Activated T-helper 2 cell treated with anti-CD3 and anti-CD28 coated beads, Interferon-gamma antibody, Interleukin-2, Interleukin-4, amounts not matched to agents 10 μg/mL and 5 μg/mL and 100 μg/mL, durations not matched to agents 14 hours and 24 hours and 36 hours (primary cell): ENCODE measurements at places on chromosomes 1 and 21. TPM values are rescaled to one million over a fixed set of nuclear protein-coding genes. Genes with fewer than 3 reads are reported as not detected.
A peak's percentile ranks its signal among the peaks of the same experiment; 100 is the strongest.

GRCh38 chr1:180751921-180752320 lies 120.1 kb downstream of the XPR1 start:
- H3K36me3 ChIP-seq = no peaks in the 10 kb centered on the region
- H3K27me3 ChIP-seq = no peaks in the 10 kb centered on the region
- no peaks in the 10 kb centered on the region for H3K4me1 ChIP-seq
- no peak overlapping the region for H3K27ac ChIP-seq
- H3K4me3 ChIP-seq = no peak overlapping the region
- no peak for DNase-seq

- no peak for DNase-seq
- no peaks in the 10 kb centered on the region for H3K36me3 ChIP-seq
- no peak overlapping the region for H3K27ac ChIP-seq
- H3K4me1 ChIP-seq = no peaks in the 10 kb centered on the region
- H3K4me3 ChIP-seq = no peak overlapping the region
- no peaks in the 10 kb centered on the region for H3K27me3 ChIP-seq
Measured at GRCh38 chr1:239619190-239619589, 232.8 kb downstream of the CHRM3 start.

- peaks cover 25% of the 10 kb centered on the region for H3K4me1 ChIP-seq
- H3K27ac ChIP-seq = peak overlapping the region; percentile 72
- no peak overlapping the region for H3K4me3 ChIP-seq
- peaks cover 62% of the 10 kb centered on the region for H3K36me3 ChIP-seq
- no peak for DNase-seq
- H3K27me3 ChIP-seq = no peaks in the 10 kb centered on the region
Measured at GRCh38 chr1:243287652-243288051, 31.8 kb downstream of the SDCCAG8 start.

The TSPAN2 gene
- total RNA-seq = 0.27 and 0.76 TPM in 2 replicates

DNA sequence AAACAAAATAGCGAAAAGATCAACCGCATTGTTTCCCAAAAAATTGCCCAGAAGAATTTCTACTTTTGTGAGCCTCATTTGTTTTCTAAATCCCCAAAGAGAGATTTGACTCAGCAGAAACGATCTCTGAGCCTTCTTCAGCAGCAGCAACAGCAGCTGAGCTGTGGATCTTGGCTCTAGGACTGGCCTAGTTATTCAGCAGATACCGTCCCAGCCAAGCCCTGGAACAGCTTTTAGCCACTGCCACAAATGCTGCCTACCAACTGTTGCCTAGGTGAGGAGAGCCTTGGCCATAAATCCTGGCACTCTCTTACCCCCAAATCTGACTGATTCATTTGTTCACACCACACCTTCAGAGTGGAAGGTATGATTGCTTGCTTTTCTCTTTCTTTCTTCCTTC lies 320.1 kb downstream of the TGFB2 start:
- no peaks in the 10 kb centered on the region for H3K36me3 ChIP-seq
- no peaks in the 10 kb centered on the region for H3K27me3 ChIP-seq
- no peaks in the 10 kb centered on the region for H3K4me1 ChIP-seq
- H3K27ac ChIP-seq = no peak overlapping the region
